Endodermal cell (in vitro differentiated cells): ENCODE measurements at places on chromosomes 16 and 17. TPM values are rescaled to one million over a fixed set of nuclear protein-coding genes. Genes with fewer than 3 reads are reported as not detected.

DNA sequence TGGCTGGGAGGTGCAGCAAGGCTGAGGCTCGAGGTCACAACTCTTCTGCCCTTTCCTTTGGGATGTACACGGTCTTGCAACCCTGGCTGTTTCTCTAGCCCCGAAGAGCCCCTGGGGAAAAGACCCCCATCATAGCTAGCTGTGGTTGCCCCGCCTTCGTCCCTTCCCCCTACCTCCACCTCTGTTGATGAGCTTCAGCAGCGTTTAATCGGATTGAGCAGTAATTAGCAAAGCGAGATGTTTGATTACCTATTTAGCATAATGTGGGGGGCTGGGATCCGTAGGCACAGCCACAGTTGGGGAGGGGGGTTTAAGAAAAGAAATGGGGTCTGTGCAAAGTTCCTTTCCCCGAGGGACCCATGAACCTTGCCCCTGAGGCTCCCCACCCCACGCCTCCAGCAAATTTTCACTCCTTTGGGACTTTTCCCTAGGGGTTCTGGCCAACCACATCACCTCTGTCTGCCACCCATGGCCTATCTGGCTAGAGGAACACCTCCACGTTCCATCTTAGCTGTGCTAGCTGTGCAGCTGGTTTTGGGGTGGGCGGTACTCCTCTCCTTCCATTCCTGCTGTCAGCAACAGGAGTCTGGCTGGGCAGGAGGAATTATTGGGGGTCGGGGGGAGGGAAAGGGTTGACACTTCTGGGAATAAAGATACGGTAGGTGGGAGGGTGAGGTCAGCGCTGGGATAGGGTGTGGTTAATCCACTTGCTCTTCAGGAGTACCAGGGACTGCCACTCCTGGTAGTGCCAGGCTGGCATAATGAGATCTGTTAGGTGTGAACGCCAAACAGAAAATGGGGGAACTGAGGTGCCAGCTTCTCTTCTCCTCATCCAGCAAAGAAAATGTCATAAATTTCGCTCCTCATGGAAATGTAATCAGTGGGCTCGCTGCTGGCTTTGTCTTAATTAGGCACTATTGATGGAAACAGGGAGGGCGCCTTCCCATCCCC, 1.3 kb upstream of the DNAH2 start:
- peaks cover 2% of the 10 kb centered on the region for H3K4me1 ChIP-seq
- peak overlapping the region; percentile 86 for H3K4me3 ChIP-seq
- H3K27me3 ChIP-seq, result peaks cover 32% of the 10 kb centered on the region
- peak overlapping the region; percentile 26 for H3K27ac ChIP-seq

DNA sequence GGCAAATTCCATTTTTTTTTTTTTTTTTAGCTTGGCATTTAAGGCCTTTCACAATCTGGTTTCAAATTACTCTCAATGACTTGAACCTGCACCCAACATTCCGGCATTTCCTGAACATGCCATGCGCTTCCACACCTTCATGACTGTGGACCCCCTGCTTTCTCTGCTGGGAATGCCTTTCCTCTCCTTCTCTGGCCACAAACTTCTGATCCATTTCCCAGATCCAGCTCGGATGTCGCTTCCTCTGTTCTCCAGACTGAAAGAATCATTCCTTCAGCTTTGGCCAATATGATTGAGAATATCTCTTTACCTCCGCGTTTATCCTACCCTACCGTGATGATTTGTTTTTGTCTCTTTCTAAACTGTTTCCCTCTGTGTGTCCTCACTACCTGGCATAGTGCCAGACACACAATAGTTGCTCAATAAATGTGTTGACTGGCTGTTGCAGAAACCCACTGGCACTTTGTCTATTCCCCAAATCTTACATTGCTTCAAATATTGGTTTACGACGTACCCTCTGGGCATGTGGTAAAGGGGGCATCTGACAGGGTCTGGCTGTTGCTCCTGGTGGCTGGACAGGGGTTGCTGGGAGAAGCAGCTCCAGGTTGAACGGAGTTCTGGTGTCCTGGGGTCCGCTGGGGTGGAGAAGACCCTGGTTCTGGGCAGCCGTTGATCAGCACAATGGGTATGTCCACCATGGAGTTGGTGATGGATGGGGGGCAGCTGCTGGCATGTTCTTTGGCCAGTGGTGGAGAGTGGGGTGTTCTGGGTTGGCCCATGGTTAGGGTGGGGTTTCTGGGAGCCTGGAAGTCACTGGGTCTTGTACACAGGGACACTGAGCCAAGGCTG, 14.7 kb downstream of the TNS4 start:
- H3K36me3 ChIP-seq, result no peaks in the 10 kb centered on the region
- no peak for DNase-seq
- no peaks in the 10 kb centered on the region for H3K27me3 ChIP-seq
- H3K27ac ChIP-seq, result no peak overlapping the region

DNA sequence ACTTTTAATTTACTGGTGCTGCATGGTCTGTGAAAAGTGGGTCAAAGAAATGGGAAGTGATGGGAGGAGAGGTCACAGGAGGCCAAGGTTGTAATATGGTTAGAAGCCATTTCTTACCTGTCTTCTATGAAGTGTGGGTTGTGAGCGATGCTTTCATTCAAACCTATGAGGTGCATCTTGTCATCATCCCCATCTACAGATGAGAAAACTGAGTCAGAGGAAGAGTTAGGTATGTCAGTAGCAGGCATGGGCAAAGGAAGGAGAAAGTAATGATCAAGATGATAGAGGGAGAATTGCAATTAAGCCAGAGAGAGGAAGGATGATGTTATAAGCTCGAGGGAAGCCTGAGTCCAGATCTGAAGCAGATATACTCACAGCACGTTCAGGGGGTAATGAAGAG, 19.7 kb downstream of the CDH13 start:
- H3K36me3 ChIP-seq, result no peaks in the 10 kb centered on the region
- H3K27me3 ChIP-seq, result no peaks in the 10 kb centered on the region
- no peak overlapping the region for H3K27ac ChIP-seq
- DNase-seq, result no peak
- peaks cover 32% of the 10 kb centered on the region for H3K4me1 ChIP-seq

DNA sequence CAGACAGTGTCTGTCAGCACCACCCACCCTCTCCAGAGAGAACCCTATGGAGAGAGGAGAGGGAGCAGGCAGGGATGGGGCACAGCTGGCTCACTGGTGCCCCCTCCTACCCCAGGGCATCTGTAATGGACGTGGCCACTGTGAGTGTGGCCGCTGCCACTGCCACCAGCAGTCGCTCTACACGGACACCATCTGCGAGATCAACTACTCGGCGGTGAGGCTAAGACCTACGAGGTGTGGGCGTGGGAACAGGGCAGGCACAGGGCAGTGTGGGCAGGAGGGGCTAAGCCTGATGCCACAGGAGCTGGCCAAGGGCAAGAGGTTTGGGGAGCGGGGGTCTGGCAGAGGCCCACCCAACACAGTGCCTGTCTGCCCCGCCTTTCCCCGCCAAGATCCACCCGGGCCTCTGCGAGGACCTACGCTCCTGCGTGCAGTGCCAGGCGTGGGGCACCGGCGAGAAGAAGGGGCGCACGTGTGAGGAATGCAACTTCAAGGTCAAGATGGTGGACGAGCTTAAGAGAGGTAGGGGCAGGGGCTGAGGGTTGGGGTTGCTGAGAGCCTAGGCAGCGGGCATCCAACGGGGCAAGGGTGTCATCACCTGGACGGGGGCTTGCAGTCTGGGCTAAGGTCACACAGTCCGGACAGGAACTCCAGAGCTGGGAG, 15.0 kb downstream of the ITGB4 start:
- no peaks in the 10 kb centered on the region for H3K36me3 ChIP-seq
- no peak overlapping the region for H3K27ac ChIP-seq
- peak; percentile 40 for DNase-seq
- H3K4me1 ChIP-seq, result no peaks in the 10 kb centered on the region
- H3K4me3 ChIP-seq, result no peak overlapping the region

- no peaks in the 10 kb centered on the region for H3K4me1 ChIP-seq
- no peaks in the 10 kb centered on the region for H3K27me3 ChIP-seq
- H3K27ac ChIP-seq, result no peak overlapping the region
- peak; percentile 58 for DNase-seq
Observed at GRCh38 chr16:28181515-28181914, 30.2 kb downstream of the XPO6 start.

DNA sequence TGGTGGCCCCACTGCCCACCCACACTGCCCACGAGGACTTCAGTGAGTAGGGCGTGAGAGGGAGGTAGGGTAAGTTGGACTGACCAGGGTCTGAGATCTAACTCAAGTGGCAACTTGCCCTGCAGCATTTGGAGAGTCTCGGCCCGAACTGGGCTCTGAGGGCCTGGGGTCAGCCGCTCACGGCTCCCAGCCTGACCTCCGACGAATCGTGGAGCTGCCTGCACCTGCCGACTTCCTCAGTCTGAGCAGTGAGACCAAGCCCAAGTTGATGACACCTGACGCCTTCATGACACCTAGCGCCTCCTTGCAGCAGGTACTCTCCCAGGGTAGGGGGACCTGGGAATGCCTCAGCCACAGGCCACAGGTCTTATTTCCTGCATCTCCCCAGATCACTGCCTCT, 5.2 kb upstream of the NRN1L start:
- no peak for DNase-seq
- no peaks in the 10 kb centered on the region for H3K27me3 ChIP-seq
- no peak overlapping the region for H3K4me3 ChIP-seq
- H3K36me3 ChIP-seq, result peaks cover 75% of the 10 kb centered on the region

- H3K27ac ChIP-seq, result no peak overlapping the region
- H3K4me1 ChIP-seq, result peaks cover 18% of the 10 kb centered on the region
- no peaks in the 10 kb centered on the region for H3K27me3 ChIP-seq
- no peak overlapping the region for H3K4me3 ChIP-seq
- no peak for DNase-seq
Observed at GRCh38 chr16:87845213-87845612, 24.1 kb downstream of the SLC7A5 start.

DNA sequence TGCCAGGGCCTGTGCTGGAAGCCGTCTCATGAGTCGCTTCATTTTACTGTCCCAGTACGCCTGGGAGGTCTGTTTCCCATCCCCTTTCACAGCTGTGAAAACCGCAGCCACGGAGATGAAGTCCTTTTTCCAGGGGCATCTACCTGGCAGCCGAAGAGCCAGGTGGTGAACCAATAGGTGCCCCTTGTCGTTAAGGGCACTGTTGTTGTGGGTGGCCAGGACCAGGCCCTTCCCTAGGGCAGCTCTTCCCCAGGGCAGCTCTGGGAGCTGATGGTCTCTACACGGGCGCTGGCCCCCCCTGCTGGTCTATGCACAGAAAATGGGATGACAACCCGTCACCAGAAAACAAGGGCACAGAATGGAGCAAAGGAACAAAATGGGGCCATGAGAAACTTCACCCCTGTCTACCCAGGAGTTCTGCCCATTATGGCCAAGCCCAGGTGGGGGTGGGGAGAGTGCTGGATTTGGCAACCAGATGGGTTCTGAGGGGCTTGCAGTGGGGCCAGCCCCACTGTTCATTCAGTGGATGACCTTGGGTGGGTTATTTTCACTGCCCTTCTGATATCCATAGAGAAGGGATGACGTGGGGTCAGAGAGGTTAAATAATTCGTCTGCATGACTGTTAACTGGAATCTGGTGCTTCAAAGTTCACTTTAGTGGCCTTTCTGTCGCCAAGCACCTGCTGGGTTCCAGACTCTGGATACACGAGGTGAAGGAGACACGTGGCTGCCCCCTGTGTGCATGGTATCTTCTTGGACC, 11.5 kb downstream of the RMI2 start:
- no peaks in the 10 kb centered on the region for H3K36me3 ChIP-seq
- DNase-seq, result peak; percentile 92
- H3K4me1 ChIP-seq, result peaks cover 6% of the 10 kb centered on the region
- H3K27me3 ChIP-seq, result no peaks in the 10 kb centered on the region
- no peak overlapping the region for H3K27ac ChIP-seq

GRCh38 chr16:86495756-86496261, 14.5 kb upstream of the FOXF1 start:
- no peak overlapping the region for H3K27ac ChIP-seq
- H3K36me3 ChIP-seq, result no peaks in the 10 kb centered on the region
- peaks cover 13% of the 10 kb centered on the region for H3K4me1 ChIP-seq
- DNase-seq, result peak; percentile 76

- peak; percentile 35 for DNase-seq
- no peak overlapping the region for H3K4me3 ChIP-seq
- H3K4me1 ChIP-seq, result peaks cover 3% of the 10 kb centered on the region
- H3K27me3 ChIP-seq, result peaks cover 90% of the 10 kb centered on the region
- H3K27ac ChIP-seq, result no peak overlapping the region
Observed at GRCh38 chr16:73069581-73070262, 21.8 kb upstream of the ZFHX3 start.

DNA sequence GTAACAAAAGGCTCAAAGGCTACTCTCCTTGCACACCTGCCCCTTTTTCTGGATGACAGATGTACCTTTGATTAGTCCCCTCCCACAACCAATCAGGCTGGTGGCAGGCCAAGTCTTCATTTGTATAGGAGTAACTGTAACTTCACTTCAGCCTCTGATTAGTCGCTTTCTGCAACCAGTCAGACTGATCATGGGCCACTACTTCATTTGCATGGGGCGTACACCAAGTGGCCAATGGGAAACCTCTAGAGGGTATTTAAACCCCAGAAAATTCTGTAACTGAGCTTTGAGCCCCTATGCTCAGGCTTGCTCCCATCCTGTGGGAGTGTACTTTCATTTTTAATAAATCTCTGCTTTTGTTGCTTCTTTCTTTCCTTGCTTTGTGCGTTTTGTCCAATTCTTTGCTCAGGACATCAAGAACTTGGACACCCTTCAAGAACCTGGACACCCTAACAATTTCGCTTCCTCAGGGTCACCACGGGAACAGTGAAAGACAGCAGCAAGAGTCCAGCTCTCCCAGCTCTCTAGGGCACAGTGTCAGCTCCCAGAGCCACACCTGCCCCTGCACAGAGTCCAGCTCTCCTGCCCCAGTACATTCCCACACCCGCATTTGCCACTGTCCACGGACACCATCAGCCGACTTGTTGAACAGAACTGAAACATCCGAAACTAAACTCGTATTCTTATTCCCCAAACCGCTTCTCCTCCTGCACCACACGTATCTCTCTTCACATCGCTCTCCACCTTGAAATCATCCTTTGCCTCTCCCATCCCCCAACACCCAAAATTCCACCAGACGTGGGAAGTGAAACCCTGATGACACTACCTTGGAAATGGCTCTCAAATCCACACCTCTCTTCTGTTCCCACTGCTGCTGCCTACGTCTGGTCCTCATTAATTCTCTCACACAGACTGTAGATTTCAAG, 53.4 kb downstream of the ABCC12 start:
- H3K4me1 ChIP-seq, result no peaks in the 10 kb centered on the region
- H3K36me3 ChIP-seq, result no peaks in the 10 kb centered on the region
- no peak overlapping the region for H3K27ac ChIP-seq
- no peak for DNase-seq
- H3K27me3 ChIP-seq, result no peaks in the 10 kb centered on the region

GRCh38 chr16:8398548-8398947, 191.8 kb downstream of the TMEM114 start:
- DNase-seq, result no peak
- H3K27ac ChIP-seq, result no peak overlapping the region
- H3K4me3 ChIP-seq, result no peak overlapping the region
- no peaks in the 10 kb centered on the region for H3K36me3 ChIP-seq
- peaks cover 6% of the 10 kb centered on the region for H3K27me3 ChIP-seq

- H3K27ac ChIP-seq, result no peak overlapping the region
- H3K4me3 ChIP-seq, result no peak overlapping the region
- peak; percentile 39 for DNase-seq
- H3K4me1 ChIP-seq, result no peaks in the 10 kb centered on the region
Observed at GRCh38 chr17:36510636-36511035, 24.0 kb downstream of the MYO19 start.

VKORC1 gene
- 53.7 and 57.0 TPM in 2 replicates for total RNA-seq
